Activated naive CD4-positive, alpha-beta T cell treated with anti-CD3 and anti-CD28 coated beads for 36 hours (primary cell): ENCODE measurements at places on chromosomes 6 and 20.
A peak's percentile ranks its signal among the peaks of the same experiment; 100 is the strongest.

DNA sequence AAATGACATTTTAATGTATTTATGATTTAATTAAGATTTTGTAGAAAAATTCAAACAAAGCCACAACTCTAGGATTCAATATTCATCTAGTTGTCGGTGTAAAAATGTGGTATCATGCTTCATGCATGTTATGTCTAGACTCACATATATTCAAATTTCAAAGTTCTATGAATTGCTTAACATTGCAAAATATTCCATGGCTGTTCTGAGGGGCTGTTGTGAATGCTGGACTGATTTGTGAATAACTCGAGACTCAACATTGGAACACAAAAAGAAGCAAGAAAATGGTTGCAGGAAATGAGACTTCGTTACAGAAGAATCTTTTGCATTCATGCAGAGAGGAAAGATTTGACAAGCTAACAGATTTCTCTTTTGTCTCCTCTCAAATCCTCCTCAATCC is 705.9 kb downstream of the DHX35 start:
- DNase-seq: no peak

DNA sequence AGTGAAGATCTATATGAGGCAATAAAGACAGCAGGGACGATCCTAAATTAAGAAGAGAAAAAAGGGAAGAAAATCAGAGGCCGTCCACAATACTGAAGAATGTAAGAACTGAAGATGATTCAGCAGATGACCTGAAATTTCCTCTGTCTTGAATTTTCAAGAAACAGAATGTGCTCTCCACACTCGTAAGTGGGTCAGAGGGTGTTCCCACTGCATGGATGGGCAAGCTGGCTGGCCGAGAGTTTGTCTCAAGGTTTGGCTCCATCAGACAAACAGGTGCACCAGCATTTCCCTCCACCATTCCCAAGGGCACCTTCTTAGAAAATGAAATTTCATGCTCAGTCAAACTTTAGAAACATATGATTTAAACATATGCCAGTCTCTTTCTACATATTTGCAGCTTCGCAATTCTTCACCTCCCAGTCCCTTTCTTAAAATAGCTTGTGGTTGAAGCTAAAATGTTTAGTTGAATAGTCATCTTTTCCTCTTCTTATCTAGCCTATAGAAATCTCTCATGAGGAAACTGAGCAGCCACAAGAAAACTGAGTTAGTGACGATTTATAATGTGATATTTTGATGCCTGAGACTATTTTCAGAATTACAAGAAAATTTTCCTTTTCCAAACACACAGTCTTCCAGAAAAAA is 576.4 kb downstream of the PRKN start:
- no peak for DNase-seq

- DNase-seq: no peak
Observed at GRCh38 chr6:134034478-134034877, 17.9 kb downstream of the SLC2A12 start.

DNA sequence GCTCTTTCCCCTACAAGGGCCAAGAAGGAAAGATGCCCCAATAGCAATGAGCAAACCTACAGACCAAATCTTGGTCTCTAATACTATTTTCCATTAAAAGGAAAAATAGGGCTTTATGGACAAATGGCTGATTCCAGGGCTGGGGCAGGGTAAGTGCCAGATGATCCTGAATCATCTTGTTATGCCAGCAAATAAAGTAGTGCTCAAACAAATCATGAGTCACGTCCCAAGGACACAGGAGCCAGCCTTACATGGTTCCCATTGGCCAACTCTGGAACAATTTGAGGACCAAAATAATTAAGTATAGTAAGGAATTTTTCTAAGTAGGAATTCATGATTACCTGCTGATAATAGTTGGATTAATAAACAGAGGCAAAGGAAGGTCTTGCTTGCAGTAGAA is 53.2 kb upstream of the NKX2-4 start:
- DNase-seq: no peak

GRCh38 chr6:40253420-40253819 is 319.2 kb upstream of the MOCS1 start:
- no peak for DNase-seq

- no peak for DNase-seq
Observed at GRCh38 chr6:16383607-16384206, 145.3 kb downstream of the GMPR start.

DNA sequence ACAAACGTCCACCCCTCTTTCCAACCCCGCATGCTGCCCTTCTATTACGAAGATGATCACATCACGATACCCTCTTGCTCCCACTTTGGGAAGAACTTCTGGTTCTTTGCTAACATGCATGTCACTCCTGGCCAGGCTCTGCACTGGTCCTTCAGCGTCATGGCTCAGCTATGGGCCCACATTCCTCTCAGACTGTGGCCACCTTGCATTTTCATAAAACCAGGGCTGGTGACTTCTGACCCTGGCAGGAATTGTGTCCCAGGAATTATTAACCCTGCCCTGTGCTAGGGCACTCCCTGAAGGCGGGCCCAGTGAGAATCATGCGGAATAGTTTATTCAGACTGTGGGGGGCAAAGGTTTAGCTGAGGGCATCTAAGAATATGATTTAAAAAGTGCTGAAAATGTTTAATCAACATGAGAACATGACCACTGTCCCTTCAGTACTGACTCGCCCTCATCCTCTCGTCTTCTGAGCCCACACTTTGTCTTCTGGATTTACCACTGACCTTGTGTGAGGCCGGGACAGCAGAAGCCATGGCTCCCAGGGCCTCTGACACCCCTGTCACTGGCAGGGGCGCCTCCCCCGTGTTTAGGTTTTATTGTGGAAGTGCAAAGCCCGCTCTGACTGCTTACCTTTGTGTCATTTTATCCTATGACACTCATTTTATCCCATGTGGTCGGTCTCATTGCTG is 38.1 kb upstream of the THBS2 start:
- no peak for DNase-seq

- DNase-seq: no peak
Observed at GRCh38 chr6:38552121-38552520, 87.6 kb downstream of the BTBD9 start.

DNA sequence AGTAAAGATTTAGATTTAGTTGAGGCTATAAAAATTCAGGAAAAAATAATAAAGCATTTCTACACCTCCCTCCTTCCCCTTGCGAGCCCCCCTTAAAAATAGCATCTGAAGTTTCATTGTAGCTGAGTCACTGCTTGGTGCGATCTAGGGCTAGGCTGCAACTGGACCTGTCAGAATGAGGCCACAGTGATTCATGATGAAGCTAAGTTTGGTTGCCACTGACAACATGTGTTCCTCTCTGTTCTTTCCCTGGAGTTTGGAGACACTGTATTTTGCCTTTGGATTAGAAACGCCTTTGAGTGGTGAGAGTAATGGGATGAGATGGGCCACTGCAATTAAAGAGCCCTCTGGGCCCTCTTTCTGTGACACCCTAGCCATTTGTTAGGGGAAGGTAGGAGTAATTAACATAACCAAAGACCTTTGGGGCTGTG is 334.1 kb downstream of the NRN1 start:
- DNase-seq: no peak

- no peak for DNase-seq
Observed at GRCh38 chr6:131640100-131640499, 3.0 kb downstream of the ENPP3 start.

- DNase-seq: peak; percentile 50
Observed at GRCh38 chr6:144036064-144036834, 28.2 kb upstream of the PLAGL1 start.

DNA sequence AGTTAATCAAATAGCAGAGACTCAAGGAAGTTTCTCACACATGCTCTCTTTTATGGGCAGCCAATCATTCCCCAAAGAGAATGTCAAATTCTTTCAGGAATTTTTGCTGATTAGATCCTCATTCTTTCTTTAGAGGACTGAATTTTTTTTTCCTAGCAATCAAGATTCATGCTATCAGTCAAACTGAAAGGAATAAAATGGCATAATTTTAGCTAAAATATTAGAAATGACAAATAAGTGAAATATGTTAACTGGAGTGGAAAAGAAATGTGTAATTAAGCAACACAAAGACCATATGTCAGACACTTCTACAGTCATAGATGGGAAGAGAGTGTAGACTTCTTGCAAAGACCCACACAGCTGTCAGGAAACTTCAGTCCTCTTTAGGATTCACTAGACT is 242.3 kb upstream of the RNF217 start:
- no peak for DNase-seq

DNA sequence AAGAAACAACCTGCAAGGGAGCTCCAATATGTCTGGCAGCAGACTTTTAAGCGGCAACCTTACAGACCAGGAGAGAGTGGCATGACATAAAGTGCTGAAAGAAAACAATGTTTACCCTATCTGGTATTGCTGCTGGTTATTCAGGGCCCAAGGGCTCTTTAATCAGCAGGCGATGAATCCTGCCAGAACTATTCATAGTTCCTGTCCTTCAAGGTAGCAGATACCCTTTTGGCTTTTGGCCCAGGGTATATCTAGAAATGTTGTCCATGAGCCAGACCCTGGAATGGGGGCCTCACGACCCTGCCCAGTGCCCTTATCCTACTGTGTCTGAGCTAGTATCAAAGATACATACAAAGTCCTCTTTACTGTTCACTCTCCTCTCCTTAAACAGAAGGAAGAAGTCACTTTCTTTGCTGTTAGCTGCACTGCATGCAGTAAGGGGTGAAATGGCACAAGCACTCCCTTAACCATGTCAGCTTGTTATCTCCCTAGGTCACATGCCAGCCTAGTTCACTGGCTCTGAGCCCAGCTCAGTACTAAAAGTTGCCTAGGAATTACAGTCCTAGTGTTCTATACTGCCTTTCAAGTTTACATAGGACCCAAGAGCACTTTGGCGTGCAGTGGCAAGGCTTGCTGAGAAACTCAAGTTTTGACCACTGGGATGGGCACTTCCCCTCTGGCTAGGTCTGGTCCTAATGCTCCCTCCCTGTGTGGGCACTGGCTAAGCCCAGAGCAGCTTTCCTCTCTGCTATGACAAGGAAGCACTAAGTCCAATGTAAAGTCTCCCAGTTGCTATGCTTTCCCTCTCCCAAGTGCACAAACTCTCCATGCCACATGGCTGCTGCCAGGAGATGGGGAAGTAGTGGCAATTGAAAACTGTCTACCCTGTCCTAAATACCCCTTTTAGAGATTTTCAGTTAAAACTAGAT is 122.0 kb downstream of the HTR1B start:
- DNase-seq: no peak

GRCh38 chr20:16580620-16581019 is 7.4 kb upstream of the KIF16B start:
- no peak for DNase-seq

DNA sequence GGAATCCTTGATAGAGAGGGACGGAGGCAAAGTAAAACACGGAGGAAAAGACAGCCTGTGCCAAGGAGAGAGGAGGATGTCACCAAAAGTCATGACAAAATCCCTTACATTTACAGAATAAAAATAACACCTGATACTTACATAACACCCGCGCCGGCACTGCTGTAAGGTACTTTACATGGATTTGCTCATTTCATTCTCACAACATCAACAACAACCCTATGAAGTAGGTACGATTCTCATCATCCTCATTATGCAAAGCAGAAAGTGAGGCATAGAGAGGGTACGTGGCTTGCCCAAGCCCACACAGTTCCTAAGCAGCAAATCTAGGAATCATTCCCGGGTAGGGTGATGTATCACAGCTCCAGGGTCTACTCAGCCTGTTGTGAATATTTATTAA is 67.6 kb upstream of the NFATC2 start:
- no peak for DNase-seq

DNA sequence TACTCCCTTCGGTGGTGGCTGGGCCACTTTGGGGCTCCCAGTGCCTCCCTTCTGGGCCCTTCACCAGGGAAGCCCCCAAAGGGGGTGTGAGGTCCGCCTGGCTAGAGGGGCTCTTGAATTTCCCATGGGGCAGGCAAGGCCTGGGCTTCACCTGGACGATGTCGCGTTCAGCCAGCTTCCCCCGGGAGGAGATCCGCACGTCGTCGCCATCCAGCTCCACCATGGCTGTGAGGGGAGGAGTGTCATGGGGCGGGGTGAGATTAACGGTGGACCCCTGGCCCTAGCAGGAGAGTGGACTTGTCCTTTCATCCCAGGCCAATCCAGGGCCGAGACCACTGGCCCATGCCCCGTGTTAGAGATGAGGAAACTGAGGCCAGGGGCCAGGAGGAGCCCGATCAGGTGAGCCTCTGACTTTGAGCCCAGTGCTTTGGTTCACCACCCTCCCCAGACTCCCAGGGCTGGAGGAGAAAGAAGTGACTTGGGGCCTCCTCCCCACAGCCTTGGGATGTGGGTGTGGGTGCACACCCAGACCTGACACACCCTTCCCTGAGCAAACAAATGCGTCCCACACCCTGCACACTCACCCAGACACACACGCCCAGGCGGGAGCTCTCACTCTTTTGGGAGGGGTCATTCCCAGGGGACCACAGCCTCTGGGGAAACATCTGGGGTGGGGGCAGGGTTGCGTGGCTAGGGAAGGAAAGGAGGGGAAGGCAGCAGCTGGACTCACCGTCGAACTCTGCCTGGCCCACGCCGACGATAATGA is 46.1 kb downstream of the RAB44 start:
- no peak for DNase-seq

DNA sequence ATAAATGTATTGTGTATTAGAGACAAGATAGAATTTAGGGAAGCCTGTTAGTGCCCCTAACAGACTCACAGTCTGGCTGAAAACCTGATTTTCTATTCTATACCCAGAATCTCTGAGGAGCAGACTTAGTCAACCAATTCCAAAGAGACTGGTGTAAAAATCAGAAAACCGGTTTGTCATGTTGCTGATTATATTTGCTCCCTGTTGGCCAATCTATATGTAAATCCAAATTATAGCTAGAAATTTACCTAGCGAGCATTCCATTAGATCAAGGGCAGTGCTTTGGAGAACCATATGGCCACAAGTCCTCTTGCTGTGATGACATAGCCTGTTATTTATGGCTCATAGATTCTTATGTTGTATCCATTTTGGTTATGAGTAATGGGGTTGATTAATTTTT is 4.8 kb downstream of the NFYA start:
- no peak for DNase-seq

GRCh38 chr20:20454850-20455627 is 87.1 kb downstream of the INSM1 start:
- DNase-seq: no peak

- DNase-seq: no peak
Observed at GRCh38 chr6:133590814-133591213, 298.1 kb upstream of the TCF21 start.
